ENCODE measurements at places on chromosomes 4 and X.

GRCh38 chr4:25722964-25723363 lies 67.3 kb downstream of the SLC34A2 start:
- no peak for DNase-seq

- no peak for DNase-seq
Observed at GRCh38 chrX:148371291-148371690, 129.1 kb upstream of the AFF2 start.

DNA sequence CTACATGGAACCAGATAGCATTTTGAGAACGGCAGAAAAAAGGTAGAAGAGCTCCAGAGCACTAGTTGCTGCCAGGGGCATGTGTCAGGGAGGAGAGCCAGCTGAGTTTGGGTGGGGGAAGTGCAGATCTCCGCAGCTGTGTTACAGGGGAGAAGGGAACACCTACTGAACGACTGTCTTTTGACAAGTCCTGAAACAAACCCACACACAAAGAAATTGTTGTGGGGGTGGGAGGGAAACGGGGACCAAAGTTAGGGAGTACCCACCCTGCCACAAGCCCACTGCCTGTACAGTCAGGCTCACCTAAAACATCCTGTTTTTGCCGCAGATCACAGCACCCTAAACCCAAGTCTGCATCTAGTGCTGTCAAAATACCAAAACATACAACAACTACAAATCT lies 55.5 kb downstream of the LEF1 start:
- DNase-seq, result peak; percentile 34

GRCh38 chr4:5037553-5038551 lies 13.4 kb upstream of the STK32B start:
- DNase-seq, result no peak

DNA sequence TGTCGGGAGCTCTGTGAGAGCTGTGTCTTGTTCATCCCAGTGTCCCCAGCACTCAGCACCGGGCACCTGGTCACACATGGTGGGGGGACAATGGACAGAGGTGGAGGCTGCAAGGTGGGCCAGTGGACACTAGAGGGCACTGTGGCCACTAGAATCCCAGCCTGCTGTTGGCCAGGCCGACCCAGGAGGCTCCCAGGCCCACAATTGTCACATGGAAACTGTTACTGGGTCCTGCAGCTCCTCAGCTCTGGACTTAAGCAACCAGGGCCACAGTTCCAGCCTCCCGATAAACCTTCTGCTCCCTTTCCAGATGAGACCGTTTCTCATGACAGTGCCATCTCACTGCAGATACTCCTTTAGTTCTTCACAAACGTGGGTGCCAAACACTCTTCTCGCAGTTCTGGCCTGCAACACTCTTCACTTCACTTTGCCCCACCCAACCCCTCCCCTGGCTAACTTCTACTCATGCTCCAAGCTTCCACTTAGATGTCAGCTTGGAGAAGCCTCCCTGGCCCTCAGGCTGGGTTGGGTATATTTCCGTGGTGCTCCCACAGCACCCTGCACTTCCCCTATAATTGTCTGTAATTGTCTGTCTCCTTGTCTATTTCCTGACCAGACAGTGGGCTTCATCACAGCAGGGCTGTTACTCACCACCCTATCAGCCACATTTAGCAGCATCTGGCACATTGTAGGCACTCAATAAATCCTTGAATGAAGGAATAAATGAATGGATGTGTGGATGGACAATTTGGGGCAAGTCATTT lies 3.5 kb upstream of the IQSEC2 start:
- DNase-seq, result peak; percentile 24

- DNase-seq, result no peak
Observed at GRCh38 chr4:169315530-169316343, 45.0 kb upstream of the SH3RF1 start.

DNA sequence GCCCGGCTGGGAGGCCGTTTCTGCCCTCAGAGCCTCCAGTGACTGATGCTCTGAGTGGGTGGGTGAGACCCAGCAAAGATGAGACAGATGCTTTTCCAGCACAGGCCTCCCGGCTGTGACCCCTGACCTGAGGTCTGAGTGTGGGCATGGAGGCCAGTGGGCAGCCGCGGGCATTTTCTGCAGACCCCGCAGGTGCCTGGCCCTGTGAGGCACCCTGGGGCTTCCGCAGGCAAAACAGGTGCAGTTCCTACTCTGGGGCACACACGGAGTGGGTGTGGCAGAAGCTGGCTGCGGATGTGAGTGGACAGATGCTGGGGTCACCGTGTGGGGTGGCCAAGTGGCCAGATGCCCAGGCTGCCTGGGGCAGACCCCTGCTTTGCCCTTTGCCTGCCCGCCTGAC lies 14.8 kb downstream of the HTRA3 start:
- DNase-seq, result no peak

GRCh38 chr4:110668463-110669235 lies 45.8 kb upstream of the PITX2 start:
- no peak for DNase-seq

- no peak for DNase-seq
Observed at GRCh38 chrX:8987672-8988250, 46.2 kb downstream of the FAM9B start.

- no peak for DNase-seq
Observed at GRCh38 chr4:95594013-95594412, 45.2 kb upstream of the UNC5C start.

- DNase-seq, result no peak
Observed at GRCh38 chrX:14956813-14957582, 83.8 kb downstream of the MOSPD2 start.

DNA sequence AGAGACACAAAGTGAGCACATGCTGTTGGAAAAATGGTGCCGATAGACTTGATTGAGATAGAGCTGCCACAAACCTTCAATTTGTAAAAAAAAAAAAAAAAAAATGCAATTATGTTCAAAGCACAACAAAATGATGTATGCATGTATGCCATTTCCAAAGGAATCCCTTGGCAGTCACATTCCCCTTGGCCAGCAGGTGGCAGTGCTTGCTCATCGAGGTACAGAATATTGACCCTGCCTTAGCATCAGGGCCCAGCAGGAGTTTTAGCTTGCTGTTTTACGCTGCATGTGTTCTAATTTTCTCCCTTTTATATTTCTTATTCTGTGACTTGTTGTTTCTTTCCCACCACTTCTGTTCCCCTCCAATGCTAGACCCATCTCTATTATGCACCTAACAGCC lies 34.5 kb upstream of the CYBB start:
- peak; percentile 56 for DNase-seq

GRCh38 chrX:54944816-54945215 lies 24.2 kb downstream of the TRO start:
- no peak for DNase-seq

DNA sequence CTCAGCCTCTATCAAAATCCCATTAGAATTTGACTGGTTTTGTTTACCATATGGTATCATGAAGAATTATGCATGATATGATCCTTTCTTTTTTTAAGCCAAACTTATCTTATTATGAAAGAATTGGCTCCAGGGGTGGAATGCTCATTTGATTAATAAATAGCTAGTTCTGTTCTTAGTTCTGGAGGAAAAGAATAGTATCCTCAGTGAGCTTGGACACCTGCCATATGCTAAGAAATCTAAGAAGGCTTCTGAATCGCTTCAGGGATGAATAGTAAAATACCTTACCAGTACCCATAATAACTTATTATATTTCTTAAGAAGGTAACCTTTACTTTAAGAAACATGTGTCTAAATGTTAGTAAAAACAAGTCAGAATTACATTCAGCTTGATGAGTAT lies 803.6 kb downstream of the ADGRL3 start:
- no peak for DNase-seq

DNA sequence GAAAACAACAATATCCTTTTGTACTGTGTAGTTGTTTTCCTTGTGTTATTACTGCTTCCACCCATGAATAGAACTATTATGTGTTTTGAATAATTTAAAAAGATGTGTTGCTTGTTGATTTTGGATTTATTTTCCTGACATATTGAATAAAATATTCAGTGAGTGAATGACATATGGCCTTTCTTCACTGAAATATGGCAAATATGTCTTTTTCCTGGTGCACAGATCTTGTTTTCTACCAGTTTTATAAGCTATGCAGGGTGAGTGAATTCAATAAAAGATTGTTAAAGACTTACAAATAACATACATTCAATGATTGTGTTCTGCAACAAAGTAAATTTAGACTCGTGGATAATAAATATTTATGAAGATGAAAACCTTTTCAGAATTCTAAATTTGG lies 1216.3 kb upstream of the ADGRL3 start:
- DNase-seq, result no peak

GRCh38 chr4:2101346-2102044 lies 42.4 kb downstream of the NAT8L start:
- no peak for DNase-seq

DNA sequence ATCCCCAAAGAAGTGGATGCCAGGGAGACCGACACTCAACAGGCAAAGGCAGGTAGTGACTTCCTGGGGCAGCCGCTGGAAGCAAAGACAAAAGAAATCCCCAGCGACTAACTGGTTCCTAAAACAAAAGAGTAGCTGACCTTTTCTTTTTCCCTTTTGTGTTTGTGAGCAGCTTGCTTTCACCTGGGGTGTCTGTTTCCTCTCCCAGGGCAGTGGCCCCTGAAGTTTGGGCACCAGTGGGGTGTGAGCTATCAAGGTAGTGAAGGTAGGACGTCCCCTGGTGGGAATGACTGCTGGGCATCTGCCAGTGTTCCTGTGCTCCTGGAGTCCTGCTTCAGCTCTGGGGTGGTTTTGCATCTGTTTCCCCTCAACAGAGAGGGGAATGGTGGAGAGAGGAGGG lies 41.6 kb upstream of the STIM2 start:
- DNase-seq, result no peak

DNA sequence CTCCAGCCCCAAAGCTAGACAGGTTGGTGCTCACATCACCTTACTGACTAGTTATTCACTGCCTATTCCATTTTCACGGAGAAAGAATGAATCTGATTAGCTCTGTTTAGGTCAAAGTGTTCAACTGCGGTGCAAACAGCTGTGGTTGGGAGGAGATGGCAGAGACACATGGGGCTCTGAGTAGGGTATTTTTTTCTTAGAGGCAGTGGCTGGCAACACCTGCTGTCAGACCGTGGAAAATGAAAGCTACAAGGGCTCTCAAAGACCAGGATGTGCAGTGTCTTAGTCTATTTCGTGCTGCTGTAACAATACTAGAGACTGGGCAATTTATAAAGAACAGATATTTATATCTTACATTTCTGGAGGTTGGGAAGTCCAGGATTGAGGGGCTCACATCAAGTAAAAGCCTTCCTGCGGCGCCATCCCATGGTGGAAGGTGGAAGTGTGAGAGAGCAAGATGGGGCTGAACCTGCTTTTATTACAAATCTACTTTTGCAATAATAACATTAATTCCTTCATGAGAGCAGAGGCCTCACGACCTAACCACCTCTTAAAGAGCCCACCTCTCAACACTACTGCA lies 10.6 kb downstream of the NYX start:
- DNase-seq, result no peak

GRCh38 chr4:114077610-114078009 lies 98.2 kb upstream of the ARSJ start:
- no peak for DNase-seq

- peak; percentile 33 for DNase-seq
Observed at GRCh38 chrX:112840382-112841113, at the start of gene AMOT. AMOT (minus strand) TSS chrX:112840831; CDS start chrX:112823126, 17,705 bp downstream.

DNA sequence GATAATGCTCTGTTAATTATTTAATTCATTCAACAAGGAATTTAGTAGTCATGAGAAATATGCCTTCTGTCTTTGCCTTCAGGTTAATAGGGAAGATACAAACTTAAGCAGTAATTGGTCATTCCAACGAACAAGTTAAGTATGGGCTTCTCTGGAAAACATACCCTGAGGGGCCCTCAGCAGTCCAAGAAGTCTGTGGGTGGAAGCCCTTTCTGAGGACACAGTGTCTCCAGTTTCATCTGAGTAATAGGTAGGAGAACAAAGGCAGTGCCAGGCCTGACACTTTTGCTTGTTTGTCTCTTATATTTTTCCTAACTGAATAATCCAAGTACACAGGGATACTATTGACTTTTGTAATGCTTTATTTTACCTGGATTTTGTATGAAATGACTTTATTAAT lies 262.5 kb downstream of the FBXW7 start:
- DNase-seq, result no peak

- DNase-seq, result no peak
Observed at GRCh38 chr4:15295421-15296162, 132.2 kb upstream of the C1QTNF7 start.

DNA sequence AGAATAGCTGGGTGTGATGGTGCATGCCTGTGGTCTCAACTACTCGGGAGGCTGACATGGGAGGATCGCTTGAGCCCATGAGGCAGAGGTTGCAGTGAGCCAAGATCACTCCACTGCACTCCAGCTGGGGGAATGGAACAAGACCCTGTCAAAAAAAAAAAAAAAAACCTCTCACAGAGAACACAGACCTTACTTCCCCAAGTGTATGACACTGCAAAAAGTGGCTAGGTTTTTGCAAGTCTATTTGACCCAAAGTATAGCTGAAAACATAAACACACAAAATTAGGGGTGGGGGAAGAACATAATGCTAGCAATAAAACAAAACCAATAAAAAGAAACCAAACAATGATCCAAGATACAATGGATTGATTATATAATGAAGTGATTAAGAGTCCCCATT lies 6.7 kb downstream of the LAMP2 start:
- DNase-seq, result no peak

- DNase-seq, result no peak
Observed at GRCh38 chr4:1402516-1403091, 3.6 kb downstream of the NKX1-1 start.

DNA sequence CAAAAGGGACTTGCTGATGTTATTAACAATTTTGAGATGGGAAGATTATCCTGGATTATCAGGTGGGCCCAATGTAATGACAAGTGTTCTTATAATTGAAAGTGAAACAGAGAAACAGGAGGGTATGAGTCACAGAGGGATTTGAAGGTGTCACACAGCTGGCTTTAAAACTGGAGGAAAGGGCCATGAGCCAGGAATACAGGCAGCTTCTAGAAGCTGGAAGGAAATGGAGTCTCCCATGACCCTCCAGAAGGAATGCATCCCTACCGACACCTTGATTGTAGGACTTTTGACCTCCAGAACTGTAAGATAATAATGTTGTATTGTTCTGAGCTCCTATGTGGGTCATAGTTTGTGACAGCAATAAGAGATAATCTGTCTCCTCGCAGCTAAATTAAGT lies 98.0 kb upstream of the STIM2 start:
- DNase-seq, result no peak

DNA sequence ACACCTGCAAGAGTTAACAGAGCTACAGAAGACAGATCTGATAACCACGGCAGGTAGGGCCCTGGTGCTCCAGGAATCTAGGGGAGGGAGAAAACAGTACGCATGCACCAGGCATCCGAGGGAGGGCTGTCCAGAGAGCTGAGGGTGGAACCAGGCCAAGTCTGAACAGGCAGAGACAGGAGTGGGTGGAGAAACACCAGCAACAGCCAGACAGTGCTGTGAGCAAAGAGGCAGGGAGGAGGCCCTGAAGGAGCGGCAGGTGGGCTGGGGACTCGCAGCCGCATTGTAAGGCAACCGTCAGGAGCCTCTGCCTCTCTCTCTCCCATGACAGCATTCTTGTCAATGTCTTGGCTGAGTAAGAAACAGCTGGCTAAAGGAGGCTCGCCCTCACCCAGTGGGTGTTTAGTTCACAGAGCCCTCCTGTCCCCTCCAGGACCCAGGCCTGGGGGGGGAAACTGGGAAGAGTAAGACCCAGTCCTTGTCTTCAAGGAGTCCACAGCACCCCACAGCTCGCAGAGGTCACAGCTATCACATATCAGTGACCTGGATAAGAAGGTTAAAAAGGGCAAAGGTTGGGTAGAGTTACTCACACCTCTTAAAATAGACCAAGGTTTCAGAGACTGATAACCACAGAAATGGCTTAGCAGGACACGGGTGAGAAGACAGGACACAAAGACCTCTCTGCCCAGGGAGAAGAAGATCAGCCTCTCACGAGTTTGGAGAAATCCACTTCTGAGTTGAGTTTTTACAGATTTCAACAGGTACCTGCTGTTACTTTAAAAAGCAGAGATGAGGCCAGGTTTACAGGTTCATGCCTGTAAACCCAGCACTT lies 10.5 kb downstream of the ACSL1 start:
- DNase-seq, result no peak

Measured in stimulated activated CD4-positive, alpha-beta T cell treated with anti-CD3 and anti-CD28 coated beads, TNF-alpha, amount 100 ng/mL, for 1 hour (primary cell).